ENCODE measurements at places on chromosomes 4 and X. TPM values are rescaled to one million over a fixed set of nuclear protein-coding genes. Genes with fewer than 3 reads are reported as not detected.

DNA sequence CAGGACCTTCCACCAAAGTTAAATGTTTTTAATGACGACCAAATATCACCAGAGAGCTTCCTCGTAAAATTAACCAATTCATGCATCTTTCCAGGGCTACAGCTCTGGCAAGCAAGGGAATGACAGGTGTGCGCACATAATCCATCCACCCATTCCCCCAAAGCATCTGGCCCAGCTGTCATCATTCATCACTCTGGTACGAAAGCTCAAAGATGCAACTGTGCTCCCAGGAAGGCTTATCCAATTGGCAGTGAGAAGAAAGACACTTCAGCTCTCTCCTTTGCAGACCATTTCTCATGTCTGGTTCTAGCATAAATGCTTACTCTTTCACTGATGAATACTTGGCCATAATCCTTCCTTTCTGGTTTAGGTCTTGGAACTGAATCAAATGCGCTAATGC, 139.2 kb downstream of the NSUN7 start:
- H3K4me3 ChIP-seq = no peak overlapping the region
- DNase-seq = no peak
- peaks cover 10% of the 10 kb centered on the region for H3K36me3 ChIP-seq
- no peaks in the 10 kb centered on the region for H3K27me3 ChIP-seq
- no peak overlapping the region for H3K27ac ChIP-seq
- H3K4me1 ChIP-seq = no peaks in the 10 kb centered on the region

DNA sequence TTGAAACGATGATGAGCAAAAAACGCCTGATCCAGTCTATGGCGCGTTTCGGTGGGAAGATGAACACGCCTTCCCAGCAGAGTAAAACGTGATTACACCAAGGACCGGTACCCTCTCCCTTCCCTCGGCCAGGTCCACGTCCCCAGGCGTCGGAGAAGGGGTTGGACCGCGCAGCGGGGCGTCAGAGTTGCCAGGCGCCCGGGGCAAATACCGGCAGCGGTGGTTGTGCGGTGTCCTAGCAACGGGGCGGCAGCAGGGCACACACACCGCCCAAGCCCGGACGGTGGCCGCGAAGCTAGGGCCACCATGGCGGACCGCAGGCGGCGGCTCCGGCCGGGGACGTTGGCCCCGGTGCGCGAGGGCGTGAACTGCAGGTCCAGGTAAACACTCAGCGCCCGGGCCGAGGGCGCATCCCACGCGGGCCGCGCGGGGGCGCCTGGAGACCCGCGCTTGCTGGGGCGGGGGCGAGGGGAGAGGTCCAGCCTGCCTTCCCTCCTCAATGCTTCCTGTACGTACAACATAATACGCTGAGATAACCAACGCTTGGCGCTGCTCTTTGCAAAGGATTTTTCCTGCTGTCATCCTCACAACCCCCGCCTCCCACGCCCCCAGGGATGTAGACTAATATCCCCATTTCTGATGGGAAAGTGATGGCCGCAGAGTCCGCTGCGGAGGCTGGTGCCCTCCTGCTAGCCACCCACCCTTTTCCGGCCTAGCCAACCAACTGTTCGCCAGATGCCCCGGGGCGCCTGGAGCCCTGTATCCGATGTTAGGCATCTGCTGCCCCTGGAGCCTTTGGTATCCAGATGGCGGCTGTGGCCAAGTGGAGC, at the start of gene FAM47E:
Gene FAM47E (plus strand): TSS at position 281 of the 830 bp plus-strand sequence. CDS start 26 bp downstream, at position 307.
- peaks cover 8% of the 10 kb centered on the region for H3K4me1 ChIP-seq
- H3K36me3 ChIP-seq = no peaks in the 10 kb centered on the region
- H3K4me3 ChIP-seq = peak within 1 kb of the TSS; percentile 83
- H3K27me3 ChIP-seq = no peaks in the 10 kb centered on the region
- H3K27ac ChIP-seq = peak within 1 kb of the TSS; percentile 45
- peak; percentile 76 for DNase-seq

DNA sequence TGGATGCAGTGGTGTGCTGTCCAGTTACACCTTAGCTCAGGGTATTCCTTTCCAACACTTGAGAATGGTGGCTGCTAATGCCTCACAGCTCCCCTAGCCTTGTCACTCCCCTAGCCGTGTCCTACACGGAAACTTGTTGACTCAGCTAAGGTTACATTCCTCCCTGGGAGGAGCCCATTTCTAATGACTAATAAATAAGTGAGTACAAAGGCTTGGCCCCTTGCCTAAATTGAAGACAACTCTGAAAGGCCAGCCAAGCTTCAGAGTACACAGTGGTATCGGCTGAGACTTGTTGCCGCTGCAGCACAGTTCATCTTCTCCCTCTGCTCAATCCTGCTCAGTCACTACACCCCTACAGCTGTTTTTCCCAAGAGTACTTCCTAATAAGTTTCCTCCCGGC, 21.2 kb upstream of the SLC25A31 start:
- H3K27me3 ChIP-seq = no peaks in the 10 kb centered on the region
- H3K4me3 ChIP-seq = no peak overlapping the region
- peak overlapping the region; percentile 83 for H3K27ac ChIP-seq
- peaks cover 2% of the 10 kb centered on the region for H3K4me1 ChIP-seq

DNA sequence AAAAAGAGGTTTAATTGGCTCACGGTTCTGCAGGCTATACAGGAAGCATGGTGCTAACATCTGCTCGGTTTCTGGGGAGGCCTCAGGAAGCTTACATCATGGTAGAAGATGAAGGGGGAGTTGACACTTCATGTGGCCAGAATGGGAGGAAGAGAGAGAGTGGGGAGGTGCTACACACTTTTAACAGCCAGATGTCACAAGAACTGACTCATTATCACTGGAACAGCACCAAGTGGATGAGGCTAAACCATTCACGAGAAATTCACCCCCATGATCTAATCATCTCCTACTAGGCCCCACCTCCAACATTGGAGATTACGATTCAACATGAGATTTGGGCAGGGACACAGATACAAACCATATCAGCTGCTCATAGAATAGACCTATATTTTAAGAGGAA, 255.8 kb downstream of the OPHN1 start:
- DNase-seq = no peak
- H3K4me3 ChIP-seq = no peak overlapping the region
- H3K4me1 ChIP-seq = no peaks in the 10 kb centered on the region
- no peaks in the 10 kb centered on the region for H3K27me3 ChIP-seq
- no peak overlapping the region for H3K27ac ChIP-seq

- peaks cover 5% of the 10 kb centered on the region for H3K27me3 ChIP-seq
- DNase-seq = no peak
- H3K36me3 ChIP-seq = no peaks in the 10 kb centered on the region
- no peaks in the 10 kb centered on the region for H3K4me1 ChIP-seq
- H3K4me3 ChIP-seq = no peak overlapping the region
These were observed 69.2 kb upstream of the FAM9A start for GRCh38 chrX:8870411-8870810.

CT45A1 gene
- not detected for total RNA-seq

CPLX1 gene
- total RNA-seq = 1.4 TPM

METAP1 gene
- total RNA-seq = 49.1 TPM

Data from progenitor cell of endocrine pancreas (in vitro differentiated cells).